Esophagus squamous epithelium (tissue), 5 donors: ENCODE measurements at places on chromosomes 13 and 19.

GRCh38 chr19:14582894-14583340, at the start of gene CLEC17A:
Gene CLEC17A (plus strand): TSS chr19:14583084. CDS start chr19:14583161, 77 bp downstream.
- DNase-seq, result no peak

DNA sequence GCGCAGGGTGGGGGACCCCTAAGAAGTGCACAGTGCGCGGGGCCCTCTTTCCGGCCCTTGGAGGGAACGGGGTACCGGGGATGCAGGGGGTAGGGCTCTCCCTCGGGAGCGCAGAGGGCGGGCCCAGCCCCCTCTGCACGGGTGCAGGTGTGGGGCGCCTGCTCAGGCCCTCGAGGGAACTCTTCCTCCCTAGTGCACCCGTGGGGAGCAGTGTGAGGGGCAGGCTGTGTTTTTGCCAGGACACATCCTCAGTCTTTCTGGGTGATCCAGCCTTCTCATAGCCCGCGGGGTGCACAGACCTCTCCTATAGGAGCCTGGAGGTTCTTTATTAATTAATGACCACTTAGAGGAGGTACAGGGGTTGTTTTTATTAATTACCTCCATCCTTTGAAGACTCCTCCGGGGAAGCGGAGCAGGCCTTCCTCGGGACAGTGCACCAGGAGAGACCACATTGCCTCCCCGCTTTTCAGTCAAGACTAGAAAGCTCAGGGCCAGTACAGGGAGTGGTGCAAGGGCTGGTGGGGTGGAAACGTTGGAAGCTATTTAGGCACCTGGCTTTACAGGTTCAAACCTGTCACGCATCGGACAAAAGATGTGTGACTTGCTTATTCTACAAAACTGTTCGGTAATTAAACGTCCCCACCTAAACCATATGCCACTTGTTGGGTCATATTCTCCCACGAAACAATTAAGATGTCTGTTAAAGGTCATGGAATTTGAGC, 598 bp upstream of the GJB6 start:
- DNase-seq, result no peak

DNA sequence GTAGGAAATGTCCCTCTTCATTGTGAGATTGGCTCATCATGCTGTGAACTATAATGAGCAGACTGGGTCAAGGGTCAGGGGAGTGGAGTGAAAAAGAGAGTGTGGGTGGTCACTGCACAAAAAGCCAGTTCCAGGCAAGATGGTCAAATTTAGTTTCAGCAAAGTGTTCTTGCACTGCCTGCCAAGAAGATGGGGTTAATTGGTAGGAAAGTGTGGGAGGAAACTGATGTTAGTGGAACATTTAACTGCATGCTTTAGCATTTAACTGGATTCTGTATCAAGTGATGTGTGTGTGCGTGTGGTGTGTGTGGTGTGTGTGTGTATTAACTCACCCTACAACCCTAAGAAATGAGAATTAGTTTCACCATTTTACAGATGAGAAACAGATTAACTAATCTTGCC, 131.6 kb downstream of the COG6 start:
- DNase-seq, result no peak

DNA sequence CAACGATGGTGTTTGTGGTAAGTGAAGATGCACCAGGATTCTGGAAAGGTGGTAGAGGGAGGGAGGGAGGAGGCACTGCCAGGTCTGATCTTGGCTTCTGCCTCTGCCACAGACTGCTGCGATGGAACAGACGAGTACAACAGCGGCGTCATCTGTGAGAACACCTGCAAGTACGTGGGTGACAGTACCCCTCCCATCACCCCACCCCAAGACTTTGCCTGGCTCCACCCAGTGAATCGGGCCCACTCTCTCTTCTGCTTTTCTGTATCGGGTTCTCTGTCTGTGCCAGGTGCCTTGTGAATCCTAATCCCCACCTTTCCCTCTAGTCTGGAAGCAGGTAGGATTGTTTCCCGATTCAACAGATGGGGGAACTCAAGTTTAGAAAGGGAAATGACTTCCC, 2.5 kb downstream of the PRKCSH start:
- no peak for DNase-seq

- DNase-seq, result no peak
Measured at GRCh38 chr19:16003391-16003790, 54.6 kb downstream of the OR10H4 start.

- no peak for DNase-seq
Measured at GRCh38 chr13:76693086-76693485, 193.1 kb downstream of the KCTD12 start.

- no peak for DNase-seq
Measured at GRCh38 chr19:48724796-48725753, 5.5 kb upstream of the MAMSTR start.

DNA sequence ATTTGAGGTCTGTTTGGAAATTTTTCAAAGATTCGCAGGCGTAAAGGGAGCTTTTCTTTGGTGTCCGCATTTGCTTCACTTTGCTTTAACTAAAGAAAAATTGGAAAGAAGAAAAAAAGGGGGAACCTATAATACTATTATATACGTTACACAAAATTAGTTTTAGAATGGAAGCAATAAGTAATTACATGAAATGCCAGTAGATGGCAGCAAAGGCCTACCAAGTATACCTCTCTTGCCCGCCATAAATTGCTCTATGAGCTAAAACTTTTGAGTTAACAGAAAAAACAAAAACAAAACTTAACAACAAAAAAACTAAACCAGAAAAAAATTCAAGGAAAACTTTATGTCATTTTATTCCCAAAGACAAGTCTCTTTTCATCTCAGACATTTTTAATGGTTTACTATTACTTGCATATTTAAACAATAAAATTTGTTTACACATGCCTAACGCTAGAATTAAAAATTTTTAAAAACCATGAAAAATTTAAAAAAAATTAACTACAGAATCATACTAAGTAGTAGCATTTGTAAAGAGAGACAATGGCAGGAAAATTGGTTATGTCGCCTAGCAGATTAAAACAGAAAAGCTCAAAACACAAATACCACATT, 271.4 kb downstream of the NALCN start:
- DNase-seq, result no peak

DNA sequence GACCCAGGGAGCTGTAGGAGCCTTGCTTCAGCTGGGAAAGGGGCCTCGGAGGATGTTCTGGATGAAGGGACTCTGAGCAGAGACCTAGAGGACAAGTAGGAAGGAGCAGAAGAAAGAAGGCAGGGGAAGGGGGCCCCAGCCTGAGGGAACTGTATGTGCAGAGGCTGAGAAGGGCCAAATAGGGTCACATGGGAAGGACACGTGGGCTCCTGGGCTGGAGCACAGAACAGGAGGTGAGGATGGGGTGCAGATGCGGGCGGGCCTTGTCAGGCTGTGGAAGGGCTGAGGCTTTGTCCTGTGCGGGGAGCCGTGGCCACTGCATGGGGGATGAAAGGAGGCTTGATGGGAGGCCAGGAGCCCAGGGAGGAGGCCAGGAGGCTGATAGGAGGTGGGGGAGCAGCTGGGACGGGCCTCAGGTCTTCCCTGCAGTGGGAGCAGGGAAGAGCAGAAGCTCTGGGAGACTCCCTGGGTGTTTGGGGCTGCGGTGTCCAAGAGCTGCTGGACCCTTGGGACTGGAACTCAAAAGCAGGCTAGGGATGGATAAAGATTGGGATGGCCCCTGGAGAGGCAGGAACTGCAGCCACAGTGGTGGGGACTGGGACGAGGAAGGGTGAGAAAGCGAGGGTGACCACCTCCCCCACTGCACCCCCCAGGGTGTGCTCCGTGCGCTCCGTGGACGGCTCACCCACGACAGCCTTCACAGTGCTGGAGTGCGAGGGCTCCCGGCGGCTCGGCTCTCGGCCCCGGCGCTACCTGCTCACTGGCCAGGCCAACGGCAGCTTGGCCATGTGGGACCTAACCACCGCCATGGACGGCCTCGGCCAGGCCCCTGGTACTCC, 11.4 kb upstream of the LTBP4 start:
- no peak for DNase-seq
